ENCODE measurements at places on chromosomes 12 and 14. TPM values are rescaled to one million over a fixed set of nuclear protein-coding genes. Genes with fewer than 3 reads are reported as not detected.
A peak's percentile ranks its signal among the peaks of the same experiment; 100 is the strongest.

- no peak for DNase-seq
Measured at GRCh38 chr14:93790966-93791365, 2.7 kb upstream of the PRIMA1 start.

- DNase-seq: peak; percentile 53
Measured at GRCh38 chr12:4031703-4032291, 158.6 kb upstream of the PARP11 start.

DNA sequence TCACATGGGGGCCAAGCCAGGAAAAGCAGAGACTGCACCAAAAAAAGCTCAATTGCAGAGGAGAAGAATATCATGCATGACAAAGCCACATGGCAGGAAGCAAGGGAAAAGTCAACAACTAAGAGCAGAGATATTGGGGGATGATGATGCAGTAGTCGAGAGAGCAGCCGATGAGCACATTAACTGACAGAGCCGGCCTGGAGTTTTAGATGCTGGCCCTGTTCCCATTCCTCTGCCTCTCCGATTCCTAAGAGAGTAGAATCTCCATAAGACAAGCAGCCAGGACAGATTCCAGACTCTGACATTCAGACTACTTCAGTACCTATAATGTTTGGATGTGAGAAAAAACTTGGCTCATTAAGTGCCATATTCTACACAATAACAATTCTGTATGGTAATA, 155.9 kb downstream of the KCNH5 start:
- no peak for DNase-seq

DNA sequence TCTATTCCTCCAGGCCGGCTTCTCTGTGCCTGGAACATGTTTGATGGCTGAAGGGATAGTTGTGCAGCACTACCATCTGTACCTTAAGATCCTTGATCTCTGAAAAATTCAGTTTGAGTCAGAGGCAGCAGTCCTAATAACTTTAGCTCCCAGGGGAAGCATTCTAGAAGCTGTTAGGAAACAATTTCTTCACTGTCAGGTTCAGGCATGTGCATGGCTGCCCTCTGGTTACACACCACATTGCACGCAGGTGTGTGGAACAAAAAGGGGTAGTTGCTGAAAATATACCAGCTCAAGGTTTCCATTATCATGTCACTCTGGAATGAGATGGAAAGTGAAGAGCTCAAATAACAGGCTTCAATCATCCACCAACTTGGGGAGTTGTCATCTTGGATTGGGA, 80.1 kb downstream of the CHST11 start:
- no peak for DNase-seq

GRCh38 chr12:109920261-109920780, 20.2 kb downstream of the TCHP start:
- DNase-seq: no peak

GRCh38 chr12:41032386-41032785, 155.7 kb upstream of the PDZRN4 start:
- no peak for DNase-seq

- no peak for DNase-seq
Measured at GRCh38 chr12:22409377-22410164, 75.1 kb upstream of the ST8SIA1 start.

DNA sequence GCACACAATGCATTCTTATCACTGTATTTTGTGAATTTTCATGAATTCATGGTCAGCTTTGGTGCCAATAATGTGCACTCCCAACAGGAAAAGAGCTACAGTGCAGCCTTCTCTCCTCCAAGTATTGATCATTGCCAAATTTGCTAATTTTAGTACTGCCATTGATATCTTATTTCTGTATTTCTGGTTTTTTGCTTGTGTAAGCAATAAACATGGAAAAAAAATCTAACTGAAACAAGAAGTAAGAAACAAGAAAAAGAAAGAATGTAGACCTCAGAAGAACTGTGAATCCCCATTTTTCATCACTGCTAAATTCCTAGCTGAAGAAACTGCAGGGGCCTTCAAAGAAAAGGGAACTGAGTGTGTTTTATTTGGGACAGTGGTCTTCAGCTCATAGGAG, 161.2 kb downstream of the METTL25 start:
- no peak for DNase-seq

DNA sequence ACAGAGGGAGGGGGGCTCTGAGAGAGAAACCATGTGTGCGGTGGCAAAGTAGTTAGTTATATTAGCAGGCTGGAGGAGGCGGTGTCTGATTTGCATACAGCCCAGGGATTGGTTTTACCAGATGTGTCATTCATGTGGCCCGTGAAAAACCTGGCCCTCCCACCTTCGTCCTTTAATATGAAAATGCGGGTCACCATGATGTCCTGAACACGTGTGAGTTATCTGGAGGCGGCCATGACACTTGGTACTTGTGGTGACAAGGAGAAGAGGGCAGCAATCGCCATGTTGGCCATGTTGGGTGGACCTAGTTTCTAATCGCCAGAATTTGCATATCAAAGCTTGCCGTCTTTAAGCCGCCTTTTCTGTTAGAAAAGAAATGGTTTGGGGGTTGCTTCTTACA, 108.8 kb downstream of the RAD51B start:
- no peak for DNase-seq

GRCh38 chr12:75549989-75550388, 38.6 kb upstream of the KRR1 start:
- no peak for DNase-seq

DNA sequence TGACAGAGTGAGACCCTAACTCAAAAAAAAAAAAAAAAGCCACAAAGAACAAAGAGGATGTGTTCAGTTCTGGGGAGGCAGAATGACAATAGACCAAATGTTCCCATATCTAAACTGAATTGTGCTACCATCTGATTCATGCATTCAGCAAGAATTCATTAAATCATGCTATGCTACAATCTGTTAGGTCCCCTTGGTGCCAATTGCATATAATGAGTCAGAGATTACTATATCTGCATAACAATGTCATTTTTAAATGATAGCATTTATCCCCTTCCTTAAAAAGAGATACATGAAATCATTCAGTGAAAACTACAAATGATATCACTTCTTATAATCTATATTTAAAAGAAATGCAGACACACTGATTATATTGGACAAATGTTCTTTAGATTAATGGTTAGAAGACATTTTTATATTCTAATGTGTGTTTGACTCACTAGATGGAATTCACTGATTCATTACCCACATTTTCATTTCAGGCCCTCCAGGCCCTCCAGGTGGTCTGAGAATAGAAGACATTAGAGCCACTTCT, 207.6 kb upstream of the PDZRN4 start:
- no peak for DNase-seq

DNA sequence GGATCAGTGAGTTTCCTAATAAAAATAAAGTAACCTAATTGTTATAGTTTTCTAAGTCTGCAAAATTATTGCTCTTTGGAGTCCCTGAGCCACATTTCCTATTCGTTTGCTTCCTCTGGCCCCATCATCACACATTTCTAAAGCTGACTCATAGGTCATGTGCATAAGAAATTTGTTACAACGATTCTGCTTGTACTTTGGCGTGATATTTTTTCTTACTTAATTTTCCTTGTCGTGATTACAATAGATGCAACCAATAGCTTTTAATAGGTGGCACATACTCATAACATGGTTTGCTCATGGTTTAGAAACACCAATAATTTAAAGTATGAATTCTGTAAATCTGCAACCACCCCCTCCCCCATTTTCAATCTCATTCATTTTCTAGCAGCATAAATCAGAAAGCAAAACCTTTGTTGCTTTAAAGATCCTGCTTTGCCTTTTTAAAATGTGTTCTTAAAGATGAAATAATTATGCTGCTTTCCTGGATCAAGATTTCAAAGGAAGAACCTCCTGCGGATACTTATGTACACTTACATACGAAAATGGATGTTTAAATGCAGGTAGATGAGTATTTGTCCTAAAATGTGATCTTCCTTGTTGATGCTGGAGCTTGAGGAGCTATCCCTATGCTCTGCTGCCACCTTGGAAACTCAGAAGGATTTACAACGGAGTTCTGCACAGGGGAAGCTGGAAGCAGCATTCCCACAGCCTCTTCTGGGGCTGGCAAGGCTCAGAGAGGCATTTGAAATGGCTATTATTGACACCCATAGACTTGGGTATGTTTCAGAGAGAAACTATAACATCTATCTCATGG, 1.7 kb upstream of the FLRT2 start:
- DNase-seq: no peak

DNA sequence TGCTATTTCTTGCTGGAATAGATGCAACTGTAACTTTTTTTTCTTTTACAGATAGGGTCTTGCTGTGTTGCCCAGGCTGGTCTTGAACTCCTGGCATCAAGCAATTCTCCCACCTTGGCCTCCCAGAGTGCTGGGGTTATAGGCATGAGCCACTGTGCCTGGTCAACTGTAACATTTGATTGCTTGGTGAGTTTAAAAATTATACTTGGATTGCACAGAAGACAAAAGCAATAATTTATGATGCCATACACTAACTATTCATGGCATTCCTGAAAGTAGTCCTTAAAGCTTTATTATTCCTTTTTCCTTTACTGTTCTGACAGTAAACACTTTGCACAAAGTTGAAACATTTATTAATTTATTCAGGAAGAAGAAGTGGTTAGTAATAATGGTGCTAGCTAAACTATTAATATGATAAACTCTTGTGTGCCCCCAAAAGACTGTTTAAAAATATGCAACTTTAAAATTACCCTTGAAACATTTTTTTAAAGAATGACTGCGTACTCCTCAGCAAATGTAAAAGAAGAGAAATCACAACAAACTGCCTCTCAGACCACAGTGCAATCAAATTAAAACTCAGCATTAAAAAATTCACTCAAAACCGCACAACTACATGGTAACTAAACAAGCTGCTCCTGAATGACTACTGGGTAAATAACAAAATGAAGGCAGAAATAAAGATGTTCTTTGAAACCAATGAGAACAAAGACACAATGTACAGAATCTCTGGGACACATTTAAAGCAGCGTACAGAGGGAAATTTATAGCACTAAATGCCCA, 8.3 kb downstream of the PTPRB start:
- DNase-seq: no peak

DNA sequence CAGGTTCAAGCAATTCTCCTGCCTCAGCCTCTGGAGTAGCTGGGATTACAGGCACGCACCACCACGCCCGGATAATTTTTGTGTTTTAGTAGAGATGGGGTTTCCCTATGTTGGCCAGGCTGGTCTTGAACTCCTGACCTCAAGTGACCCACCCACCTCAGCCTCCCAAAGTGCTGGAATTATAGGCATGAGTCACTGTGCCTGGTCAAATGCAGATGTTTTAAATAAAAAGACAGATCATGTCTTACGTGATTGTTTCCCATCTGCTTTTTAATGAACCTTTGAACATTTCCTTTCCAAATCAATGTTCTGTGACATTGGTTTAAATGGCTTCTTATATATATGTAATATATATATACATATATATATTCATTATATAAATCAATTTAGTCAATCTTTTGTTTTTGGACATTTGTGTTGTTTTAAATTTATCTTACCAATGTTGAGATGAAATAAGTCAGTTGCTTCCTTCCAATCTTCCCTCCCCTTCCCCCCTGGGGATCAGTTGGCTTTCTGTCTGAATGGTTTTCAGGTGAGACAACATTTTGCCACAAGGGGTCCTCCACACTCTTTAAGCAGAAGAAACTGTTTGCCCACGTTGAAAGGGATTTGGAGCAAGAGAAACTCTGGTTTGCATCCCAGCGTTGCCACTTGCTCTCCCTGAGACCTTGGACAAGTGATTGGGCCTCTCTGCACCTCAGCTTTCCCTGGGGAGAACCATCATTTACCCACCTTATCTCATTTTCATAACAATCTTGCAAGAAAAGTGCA, 47.6 kb upstream of the RBM19 start:
- no peak for DNase-seq

GRCh38 chr12:107530701-107531100, 154.9 kb upstream of the PWP1 start:
- no peak for DNase-seq

DNA sequence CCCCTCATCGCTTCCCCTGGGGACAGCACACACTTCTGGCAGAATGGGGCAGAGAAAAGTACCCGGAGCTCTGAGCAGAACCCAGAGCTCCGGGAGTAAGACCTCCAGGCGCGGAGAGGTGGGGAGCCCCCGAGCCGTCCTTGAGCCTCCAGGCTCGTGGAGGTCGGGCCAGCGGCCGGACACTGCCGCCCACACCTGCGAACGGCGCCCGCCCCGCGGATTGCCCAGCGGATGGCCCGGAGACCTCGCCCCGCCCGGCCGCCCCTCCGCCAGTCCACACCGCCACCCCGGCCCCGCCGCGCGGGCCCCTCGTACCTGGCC, 344 bp downstream of the SPTLC2 start:
- DNase-seq: no peak

DNA sequence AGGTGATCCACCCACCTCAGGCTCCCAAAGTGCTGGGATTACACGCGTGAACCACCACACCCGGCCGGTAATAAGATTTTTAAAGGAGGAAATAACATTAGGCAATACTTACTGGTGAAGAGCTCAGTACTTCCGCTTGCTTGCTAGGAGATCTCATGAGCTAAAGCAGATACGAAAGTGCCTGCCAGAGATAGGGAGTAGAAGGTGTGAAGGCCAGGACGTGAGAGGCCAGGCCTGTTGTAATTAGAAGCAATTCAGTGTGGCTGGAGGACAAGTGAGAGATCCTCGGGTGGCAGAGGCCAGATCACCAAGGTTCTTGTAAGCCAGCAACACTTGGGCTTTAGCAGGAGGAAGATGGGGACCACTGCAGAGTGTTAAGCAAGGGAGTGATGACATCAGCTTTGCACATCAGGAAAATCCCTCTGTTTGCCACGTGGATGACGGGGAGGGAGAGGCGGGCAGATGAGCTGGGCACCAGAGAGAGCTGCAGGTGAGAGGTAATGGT, 7.6 kb downstream of the TECPR2 start:
- DNase-seq: no peak

GRCh38 chr12:34406228-34406995, 384.1 kb downstream of the ALG10 start:
- DNase-seq: no peak

- no peak for DNase-seq
Measured at GRCh38 chr12:12642916-12643315, 31.2 kb downstream of the CREBL2 start.

GRCh38 chr12:49612210-49612609, 6.8 kb upstream of the FAM186B start:
- DNase-seq: no peak

DNA sequence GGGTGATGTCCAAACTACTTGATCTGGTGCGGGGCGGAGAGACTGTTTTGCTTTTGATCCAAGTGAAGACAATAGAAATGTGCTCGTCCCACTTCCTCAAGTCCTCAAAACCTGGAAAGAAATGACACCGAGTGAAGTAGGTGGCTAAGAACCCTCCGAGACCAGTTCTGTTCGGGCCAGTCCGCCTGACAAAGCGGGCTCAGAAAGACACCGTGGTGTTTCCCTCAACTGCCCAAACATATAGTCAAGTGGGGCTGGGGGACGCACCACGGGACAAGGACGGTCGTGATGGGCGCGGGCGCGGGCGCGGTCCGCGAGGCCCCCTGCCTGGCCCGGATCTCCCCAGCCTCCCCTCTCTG, 1.6 kb downstream of the PHLDA1 start:
- no peak for DNase-seq

PPP4R3A gene
- total RNA-seq: 115 TPM

RDH12 gene
- total RNA-seq: not detected

TSHR gene
- not detected for total RNA-seq

SDR39U1 gene
- total RNA-seq: 64.1 TPM

RHOF gene
- total RNA-seq: 83.2 TPM

OGFOD2 gene
- total RNA-seq: 25.0 TPM

ZC2HC1C gene
- 4.8 TPM for total RNA-seq

HSPA2 gene
- total RNA-seq: 28.3 TPM

GPRC5D gene
- total RNA-seq: not detected

KCNH3 gene
- 0.13 TPM for total RNA-seq

FOXN4 gene
- 0.25 TPM for total RNA-seq

DENND5B gene
- 10.4 TPM for total RNA-seq

INHBC gene
- not detected for total RNA-seq

HOXC12 gene
- total RNA-seq: not detected

LRIG3 gene
- 65.6 TPM for total RNA-seq

NDUFA12 gene
- total RNA-seq: 107 TPM

RD3L gene
- not detected for total RNA-seq

Measured in mucosa of descending colon (tissue), 3 donors.